ENCODE measurements at places on chromosomes 1 and 21.
A peak's percentile ranks its signal among the peaks of the same experiment; 100 is the strongest.

GRCh38 chr1:228456252-228457016 is 30.7 kb upstream of the RNF187 start:
- DNase-seq = no peak

GRCh38 chr1:46682064-46682463 is 10.4 kb downstream of the TEX38 start:
- DNase-seq = no peak

DNA sequence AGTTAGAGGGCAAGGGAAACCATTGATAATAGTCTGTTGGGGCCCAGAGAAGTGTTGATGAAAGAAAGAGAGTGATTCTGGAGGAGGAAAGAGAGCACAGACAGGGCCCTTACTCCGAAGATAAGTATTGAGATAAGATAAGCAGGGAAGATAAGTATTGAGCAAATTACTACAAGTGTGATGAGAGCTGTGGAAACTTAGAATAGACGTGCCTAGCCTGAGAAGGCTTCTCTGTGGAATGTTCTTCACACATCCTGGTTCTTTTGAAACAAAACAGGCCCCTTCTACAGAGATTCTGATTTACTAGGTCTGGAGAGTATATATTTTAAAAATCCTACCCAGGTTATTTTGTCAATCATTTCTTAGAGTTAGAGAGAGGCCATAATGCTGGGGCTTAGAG is 26.4 kb downstream of the FNBP1L start:
- DNase-seq = no peak

GRCh38 chr1:153312570-153313186 is at the start of gene PGLYRP3:
Gene PGLYRP3 (minus strand): TSS chr1:153312952. CDS start chr1:153310665, 2,287 bp downstream.
- no peak for DNase-seq

DNA sequence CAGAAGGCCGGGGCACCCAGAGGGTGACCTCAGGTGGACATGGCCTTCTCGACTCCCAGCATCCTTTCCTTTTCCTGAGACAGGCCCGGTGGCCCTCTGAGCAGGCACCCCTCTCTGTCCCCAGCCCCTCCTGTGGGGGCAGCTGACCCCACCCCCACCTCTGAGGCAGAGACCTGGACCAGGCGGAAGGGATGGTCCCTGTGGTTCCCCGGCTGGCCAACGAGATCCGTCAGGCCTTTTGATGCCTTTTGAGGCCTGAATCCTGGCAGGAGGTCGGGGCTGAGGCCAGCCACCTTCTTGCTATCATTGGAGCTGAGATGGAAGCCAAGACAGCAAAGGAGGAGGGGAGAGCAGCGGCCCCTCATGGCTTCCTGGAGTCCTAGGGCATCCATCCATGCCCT is 50.2 kb upstream of the ACTRT2 start:
- no peak for DNase-seq

DNA sequence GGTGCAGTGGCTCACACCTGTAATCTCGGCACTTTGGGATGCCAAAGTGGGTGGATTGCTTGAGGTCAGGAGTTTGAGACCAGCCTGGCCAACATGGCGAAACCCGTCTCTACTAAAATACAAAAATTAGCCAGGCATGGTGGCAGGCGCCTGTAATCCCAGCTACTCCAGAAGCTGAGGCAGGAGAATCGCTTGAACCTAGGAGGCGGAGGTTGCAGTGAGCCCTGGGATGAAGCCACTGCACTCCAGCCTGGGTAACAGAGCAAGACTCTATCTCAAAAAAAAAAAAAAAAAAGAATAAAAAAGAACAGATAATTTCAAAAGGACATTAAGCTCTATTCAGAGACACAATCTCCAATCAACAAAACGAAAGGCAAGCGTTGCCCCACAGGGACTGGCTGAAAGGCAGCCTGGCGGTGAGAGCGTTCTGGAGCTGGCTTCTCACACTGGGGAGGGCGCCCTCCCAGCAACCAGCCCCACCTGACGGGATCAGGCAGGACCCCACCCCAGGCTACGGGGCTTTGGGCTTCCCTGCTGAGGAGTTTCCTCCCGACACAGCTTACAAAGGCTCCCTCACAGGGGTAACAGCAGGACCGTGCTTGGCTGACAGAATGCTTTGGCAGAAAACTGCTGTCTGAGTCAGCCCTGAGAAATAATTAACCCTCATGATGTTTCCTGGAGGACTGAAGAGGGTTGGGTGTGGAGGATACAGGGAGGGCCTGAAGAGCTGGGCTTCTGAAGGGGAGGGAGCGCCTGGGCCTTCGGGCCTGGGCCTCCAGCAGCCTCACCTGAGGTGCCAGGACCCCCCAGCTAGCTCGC is 31.1 kb upstream of the SRP9 start:
- DNase-seq = peak; percentile 95

DNA sequence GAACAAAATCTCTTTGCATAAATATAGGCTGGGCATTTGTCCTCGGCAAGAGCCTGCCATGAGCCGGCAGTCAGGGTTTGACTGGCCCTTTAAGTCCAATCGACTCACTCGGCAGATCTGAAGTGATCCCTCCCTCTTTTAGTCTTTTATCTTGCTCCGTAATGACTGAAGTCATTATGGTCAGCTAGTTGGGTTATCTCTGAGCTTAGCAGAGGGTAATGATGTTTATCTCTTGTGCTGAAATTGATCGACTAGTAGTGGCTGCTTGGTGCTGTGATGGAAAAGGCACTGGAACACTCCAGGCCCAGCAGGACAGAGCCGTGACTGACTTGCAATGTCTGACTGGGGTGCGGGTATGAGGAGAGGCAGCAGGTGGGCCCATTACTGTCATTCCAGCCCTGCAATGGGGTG is 468 bp upstream of the ABCA4 start:
- DNase-seq = no peak

DNA sequence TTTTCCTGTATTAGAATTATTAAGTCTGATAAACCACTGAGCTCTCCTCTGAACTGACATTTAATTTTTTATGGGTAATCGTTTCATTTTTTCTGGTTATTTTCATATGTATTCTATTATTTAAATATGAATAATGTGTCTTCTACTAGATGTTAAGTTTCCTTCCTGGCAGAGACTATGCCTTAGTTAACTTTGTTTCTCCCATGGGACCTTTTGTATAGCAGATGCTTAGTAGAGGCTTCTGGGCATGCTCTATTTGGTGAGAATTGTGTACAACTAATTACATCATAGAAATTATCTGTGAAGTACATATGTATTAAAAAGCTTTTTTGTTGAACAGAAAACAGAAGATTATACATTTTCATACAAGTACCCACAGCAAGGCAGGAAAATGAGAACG is 23.4 kb downstream of the CTBS start:
- DNase-seq = no peak

DNA sequence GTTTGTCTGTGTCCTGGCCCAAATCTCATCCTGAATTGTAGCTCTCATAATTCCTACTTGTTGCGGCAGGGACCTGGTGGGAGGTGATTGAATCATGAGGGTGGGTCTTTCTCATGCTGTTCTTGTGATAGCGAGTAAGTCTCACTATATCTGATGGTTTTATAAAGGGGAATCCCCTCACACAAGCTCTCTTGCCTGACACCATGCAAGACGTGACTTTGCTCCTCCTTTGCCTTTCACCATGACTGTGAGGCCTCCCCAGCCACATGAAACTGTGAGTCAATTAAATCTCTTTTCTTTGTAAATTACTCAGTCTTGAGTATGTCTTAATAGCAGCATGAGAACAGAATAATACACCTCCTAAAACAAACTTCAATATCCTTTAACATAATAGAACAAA is 1065.6 kb downstream of the PLA2G4A start:
- DNase-seq = no peak

DNA sequence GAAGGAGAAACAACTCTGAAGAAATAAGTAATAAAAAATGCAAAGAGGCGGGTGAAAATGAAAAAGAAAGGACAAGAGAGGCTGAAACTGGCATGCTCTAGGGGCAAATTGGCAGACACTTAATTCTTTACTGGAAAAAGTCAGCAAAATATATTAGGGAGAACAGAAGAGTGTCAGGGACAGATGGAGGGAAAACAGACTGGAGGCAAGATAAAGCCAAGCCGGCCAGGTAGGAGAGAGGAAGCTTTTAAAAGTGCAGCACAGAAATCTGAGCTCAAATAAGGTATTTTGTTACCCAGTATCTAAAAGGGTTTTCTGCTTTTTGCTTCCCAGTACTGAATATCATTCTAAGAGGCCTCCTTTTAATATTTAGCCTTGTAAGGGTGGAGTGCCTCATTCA is 339.3 kb downstream of the PAPPA2 start:
- DNase-seq = no peak

GRCh38 chr1:203290261-203291089 is 14.8 kb upstream of the BTG2 start:
- DNase-seq = peak; percentile 27

- DNase-seq = no peak
Measured at GRCh38 chr1:4425892-4426291, 228.5 kb upstream of the AJAP1 start.

GRCh38 chr1:17957588-17958267 is 149.9 kb upstream of the IGSF21 start:
- no peak for DNase-seq

All from astrocyte of the cerebellum (primary cell).